ENCODE measurements at places on chromosomes 7 and 10. TPM values are rescaled to one million over a fixed set of nuclear protein-coding genes. Genes with fewer than 3 reads are reported as not detected.

SPDYE11 gene
- total RNA-seq = not detected

DNA sequence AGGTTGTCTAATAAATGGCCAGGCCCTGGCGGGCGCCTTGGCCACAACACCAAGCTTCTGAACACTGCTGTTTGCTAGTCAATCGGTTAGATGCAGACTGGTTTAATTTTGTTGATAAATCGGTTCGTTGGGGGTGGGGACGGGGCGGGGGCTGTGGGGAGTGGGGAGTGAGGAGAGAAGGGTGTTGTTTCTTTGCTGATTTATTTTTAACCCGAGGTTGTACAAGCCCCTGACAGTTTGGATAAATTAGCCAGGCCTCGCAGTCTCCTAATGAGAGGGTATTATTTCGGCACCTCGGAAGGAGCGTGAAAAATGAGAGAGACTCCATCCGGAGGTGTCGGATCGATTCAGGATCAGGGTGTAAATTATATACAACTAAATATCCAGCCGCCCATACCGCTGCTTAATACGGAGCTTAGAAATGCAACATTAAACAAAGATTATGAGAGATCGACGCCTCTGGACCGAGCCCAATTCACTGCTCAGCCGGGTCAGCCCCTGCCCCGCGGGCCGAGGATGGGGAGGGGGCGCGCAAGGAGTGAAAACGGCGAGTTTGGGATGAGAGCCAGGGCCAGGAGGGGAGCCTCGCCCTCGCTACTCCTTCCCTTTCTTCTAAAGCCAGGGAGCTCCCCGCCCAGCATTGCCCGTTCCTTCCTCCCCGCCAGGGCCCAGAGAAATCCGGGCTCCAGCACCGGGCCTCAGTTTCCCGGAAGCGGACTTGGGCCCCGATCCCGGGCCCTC, 8.0 kb downstream of the UNCX start:
- H3K27ac ChIP-seq = no peak overlapping the region
- no peak overlapping the region for H3K4me3 ChIP-seq
- no peak for DNase-seq

DNA sequence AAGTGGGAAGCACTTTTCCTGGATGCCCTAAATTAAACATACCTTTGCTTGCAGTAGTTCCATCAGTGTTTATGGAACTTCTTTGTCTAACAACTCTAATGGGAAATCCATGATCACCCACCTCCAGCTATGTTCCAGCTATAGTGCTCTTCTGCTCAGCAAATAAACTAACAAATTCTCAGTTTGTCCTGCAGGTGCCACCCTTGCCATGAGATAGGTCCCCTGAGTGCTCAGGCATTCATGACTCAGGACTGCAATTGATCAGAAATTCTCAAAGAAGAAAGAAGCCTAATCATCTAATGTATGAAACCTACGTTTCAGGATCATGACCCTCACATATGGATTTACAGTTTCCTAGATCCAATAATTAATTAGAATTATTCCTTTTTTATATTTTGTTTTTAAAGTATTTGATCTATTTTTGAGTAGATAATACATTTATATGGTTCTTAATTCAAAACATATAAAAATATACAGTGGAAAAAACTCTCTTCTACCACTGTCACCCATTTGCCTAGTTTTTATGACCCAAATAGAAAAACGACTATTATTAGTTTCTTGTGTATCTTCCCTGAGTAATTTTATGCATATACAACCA, 48.7 kb upstream of the DYNC1I1 start:
- no peaks in the 10 kb centered on the region for H3K27me3 ChIP-seq
- H3K4me1 ChIP-seq = no peaks in the 10 kb centered on the region
- no peak overlapping the region for H3K4me3 ChIP-seq
- peak; percentile 15 for DNase-seq

DNA sequence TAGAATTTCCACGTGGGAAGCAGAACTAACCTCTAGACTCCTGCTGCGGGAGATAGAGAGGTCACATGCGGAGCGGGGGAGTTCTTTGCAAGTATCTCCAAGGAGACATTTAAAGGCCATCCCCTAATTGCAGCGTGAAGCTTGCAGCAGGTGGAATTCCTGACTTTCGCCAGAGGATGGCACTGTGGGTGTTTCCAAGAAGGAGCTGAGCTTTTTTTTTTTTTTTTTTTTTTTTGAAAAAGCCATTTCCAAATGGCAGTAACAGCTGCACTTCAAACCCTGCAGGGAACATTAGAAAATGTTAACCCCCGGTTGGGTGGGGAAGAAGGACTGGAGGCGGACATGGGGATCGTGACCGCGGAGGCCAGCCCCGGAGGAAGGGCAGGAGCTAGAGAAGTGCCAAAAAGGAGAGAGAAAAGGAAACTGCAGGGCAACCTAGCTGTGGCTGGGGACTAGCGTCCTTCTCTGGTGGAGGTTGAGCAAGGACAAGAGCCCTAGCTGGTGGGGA, 487.7 kb downstream of the TYW1 start:
- H3K27ac ChIP-seq = no peak overlapping the region
- no peaks in the 10 kb centered on the region for H3K36me3 ChIP-seq
- H3K27me3 ChIP-seq = no peaks in the 10 kb centered on the region
- no peak for DNase-seq
- H3K4me3 ChIP-seq = no peak overlapping the region
- H3K4me1 ChIP-seq = no peaks in the 10 kb centered on the region

GRCh38 chr7:73822319-73823173, 8.2 kb upstream of the CLDN4 start:
- no peaks in the 10 kb centered on the region for H3K36me3 ChIP-seq
- H3K4me1 ChIP-seq = peaks cover 28% of the 10 kb centered on the region
- no peaks in the 10 kb centered on the region for H3K27me3 ChIP-seq
- no peak overlapping the region for H3K4me3 ChIP-seq
- peak overlapping the region; percentile 81 for H3K27ac ChIP-seq
- DNase-seq = peak; percentile 98

GRCh38 chr7:142796501-142797390, 26.0 kb downstream of the PRSS2 start:
- H3K4me1 ChIP-seq = no peaks in the 10 kb centered on the region
- H3K36me3 ChIP-seq = no peaks in the 10 kb centered on the region
- H3K27ac ChIP-seq = no peak overlapping the region
- DNase-seq = no peak

DNA sequence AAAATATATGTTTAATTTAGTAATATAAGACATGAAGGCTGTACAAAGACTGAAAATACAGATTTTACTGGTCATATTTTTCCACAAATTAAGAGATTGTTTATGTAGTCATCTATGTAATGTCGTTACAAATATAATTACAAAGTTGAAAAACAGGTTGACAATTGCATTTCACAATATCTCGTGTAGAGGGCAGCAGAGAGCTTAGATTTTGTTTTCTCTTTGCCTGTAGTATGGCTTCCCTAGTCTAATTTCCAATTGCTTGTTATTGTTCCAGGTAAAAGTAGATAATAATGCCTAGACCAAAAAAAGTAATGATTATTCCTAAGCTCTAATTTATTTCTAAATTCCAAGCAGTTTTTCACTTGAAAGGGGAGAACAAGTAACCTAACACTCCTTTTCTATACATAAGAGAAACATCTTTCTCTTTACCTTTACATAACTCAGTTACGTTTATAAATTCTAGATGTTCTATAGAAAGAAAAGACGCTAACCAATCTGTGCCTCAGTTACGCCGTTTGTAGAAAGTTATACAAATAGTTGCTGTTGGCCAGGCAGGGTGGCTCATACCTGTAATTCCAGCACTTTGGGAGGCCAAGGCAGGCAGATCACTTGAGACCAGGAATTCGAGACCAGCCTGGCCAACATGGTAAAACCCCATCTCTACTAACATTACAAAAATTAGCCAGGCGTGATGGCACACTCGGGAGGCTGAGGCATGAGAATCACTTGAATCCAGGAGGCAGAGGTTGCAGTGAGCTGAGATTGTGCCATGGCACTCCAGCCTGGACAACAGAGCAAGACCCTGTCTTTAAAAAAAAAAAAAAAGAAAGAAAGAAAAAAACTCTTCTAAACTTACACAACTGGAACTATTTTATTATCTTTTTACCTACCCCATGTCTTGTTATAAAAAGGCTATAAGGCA, 30.0 kb downstream of the NET1 start:
- H3K27me3 ChIP-seq = 0 out of 2 replicates have a peak, but pooled peaks cover 2% of the 10 kb centered on the region
- peaks cover 5% of the 10 kb centered on the region for H3K36me3 ChIP-seq
- H3K4me3 ChIP-seq = no peak overlapping the region
- no peak overlapping the region for H3K27ac ChIP-seq
- DNase-seq = peak; percentile 64

DNA sequence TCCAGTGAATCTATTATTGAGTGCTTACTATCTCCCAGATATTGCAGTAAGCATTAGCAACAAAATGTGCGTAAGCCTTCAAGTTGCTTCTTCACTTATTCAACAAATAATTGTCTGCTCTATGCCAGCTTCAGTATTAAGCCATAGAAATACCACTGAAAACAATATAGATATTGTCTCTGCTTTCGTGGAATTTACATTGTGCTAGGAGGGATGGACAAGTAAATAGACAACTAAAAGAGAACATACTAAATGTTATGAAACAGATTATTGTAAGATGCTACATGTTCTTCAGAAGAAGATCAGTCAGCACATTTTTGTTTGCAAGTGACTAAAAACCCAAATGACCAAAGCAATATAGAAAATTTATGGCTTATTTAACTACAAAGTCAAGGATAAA, 27.3 kb downstream of the CFAP69 start:
- H3K4me1 ChIP-seq = peaks cover 9% of the 10 kb centered on the region
- no peak overlapping the region for H3K27ac ChIP-seq
- no peak for DNase-seq
- H3K4me3 ChIP-seq = no peak overlapping the region
- no peaks in the 10 kb centered on the region for H3K36me3 ChIP-seq
